ENCODE measurements at places on chromosomes 4 and X.

GRCh38 chrX:123736333-123736921 lies 3.6 kb upstream of the THOC2 start:
- no peak for DNase-seq

GRCh38 chr4:139838811-139839210 lies 173.2 kb downstream of the MGST2 start:
- DNase-seq: no peak

DNA sequence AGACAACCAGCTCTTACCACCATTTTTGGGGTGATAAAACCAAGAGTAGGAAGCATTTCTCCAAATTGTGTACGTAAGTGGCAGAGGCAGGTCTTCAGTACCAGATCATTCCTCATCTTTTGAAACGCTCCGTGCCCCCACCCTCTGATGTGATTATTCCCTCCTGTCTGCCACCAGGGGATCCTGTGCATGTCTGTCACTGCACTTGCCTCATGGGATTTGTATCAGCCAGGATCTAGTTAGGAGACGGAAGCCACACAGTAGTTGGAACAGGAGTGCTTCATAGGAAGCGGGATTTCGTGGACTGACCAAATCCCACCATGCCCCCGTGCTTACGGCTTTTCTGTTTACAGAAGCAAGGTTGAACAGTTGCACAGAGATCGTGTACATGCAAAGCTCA lies 75.5 kb downstream of the SHROOM2 start:
- no peak for DNase-seq

DNA sequence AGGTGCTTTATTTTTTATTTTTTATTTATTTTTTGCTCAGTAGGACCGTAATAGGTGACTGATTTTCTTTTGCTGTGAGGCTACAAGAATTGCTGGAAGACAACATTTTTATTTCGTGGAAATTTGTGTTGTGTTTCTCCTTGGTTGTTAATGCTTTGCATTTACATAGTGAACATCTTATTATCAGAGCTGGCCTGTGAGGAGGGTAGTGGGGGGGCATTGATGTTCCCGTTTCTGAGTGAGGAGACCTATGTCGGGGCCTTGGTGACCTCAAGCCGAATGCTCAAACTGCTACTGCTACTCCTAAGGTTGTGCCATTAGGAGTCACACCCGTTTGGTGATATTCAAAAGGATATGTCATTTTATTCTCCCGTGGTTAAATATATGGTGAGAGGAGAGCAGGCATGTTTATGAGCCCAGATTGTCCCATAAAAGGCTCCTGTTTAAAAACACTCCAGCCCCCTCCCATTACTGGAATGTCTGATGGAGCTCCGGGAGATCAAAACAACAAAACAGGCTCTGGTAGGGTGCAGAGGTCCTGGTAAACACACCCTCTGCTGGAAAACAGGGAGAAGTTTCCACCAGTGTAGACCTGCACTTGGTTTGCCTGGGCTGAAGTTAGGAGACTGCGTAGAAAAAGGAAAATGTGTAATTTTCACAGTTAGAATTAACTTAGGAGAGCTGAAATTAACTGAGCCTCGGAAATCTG lies 5.6 kb downstream of the PDGFRA start:
- DNase-seq: no peak

DNA sequence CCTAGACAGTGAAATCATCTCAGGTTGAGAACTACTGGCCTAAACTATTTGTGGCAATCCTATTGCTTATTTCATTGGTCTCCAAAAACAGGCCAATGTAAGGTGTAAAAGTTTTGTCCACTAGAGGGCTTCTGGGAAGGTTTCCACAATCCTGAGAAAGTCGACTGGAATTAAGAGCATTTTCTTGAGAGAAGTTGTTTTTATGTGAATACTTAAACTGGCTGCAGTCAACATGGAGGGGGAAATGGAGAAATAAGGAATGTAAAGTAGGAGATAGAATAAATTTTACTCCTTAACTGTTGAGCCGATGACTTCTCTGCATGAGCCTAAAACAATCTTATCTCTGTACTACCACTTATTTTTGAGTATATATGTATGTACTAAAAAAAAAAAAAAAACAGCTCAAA lies 11.0 kb upstream of the EIF4E start:
- no peak for DNase-seq

GRCh38 chr4:5640096-5640495 lies 68.3 kb downstream of the EVC2 start:
- no peak for DNase-seq

GRCh38 chrX:79107891-79108718 lies 36.4 kb upstream of the GPR174 start:
- DNase-seq: no peak

- DNase-seq: no peak
These were observed 26.5 kb downstream of the HNRNPDL start for GRCh38 chr4:82403725-82404124.

GRCh38 chrX:147846676-147847075 lies 65.0 kb upstream of the FMR1 start:
- DNase-seq: no peak

DNA sequence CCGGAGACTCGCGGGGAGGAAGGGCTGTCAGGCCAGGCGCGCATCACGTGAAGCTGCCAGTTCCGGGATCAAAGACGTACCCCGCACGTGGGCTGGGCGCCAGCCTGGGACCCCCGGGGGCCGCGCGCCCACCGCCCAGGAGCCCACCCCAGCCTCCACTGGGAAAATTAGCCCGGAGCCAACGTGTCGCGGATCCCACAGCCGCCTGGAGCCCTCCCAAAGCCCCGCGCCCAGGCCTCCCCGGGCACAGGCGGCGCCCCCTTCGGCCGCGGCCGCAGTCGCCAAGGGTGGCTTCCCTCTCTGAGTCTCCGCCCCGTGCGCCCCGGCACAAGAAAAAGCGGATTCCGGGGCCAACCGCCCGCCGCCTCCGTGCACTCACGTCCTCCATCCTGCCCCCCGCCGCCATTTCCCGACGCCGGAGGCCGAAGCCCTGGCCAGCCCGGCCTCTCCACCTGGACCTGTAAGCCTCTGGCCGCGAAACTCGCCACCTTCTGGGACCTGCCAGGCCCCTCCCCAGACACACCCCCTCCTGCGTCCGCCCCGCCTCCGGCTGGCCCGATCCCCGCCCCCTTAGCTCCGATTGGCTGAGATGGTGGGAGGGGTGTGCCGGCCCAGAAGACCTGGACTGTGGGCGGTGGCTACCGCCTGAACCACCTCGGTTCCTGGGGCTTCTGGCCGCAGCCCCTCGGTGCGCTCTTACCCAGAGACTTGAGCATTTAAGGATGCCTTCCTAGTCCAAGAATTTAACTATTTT lies at the start of gene TMEM192:
TMEM192 (minus strand) TSS at position 493 of the 754 bp plus-strand sequence; CDS start at position 406, 87 bp downstream.
- peak; percentile 86 for DNase-seq

DNA sequence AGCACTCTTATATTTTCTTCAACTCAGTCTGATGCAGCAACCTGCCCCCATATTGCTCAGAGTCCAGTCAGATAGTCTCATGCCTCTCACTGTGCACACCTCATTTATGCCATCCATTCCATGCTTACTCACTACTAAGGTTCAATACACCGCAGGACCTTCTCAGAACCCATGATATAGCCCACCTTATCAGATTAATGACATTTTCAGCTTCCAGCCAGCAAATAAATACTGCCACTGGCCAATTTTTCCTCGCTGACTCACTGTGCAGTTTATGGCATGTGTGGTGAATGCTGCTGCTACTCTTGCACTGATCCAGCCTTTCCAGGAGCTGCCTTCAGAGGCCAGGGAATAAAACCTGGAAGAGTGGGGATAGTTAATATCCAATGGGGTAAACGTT lies 380.6 kb upstream of the SPOCK3 start:
- no peak for DNase-seq

- no peak for DNase-seq
These were observed 187.0 kb downstream of the AFAP1 start for GRCh38 chr4:7752649-7753048.

- DNase-seq: no peak
These were observed 991.8 kb upstream of the SLIT2 start for GRCh38 chr4:19259920-19260319.

- DNase-seq: no peak
These were observed 7.3 kb downstream of the ZNF280C start for GRCh38 chrX:130261296-130261893.

- DNase-seq: no peak
These were observed 29.6 kb downstream of the TLR10 start for GRCh38 chr4:38752941-38753806.

GRCh38 chr4:118992149-118992548 lies 103.5 kb downstream of the SYNPO2 start:
- DNase-seq: no peak

DNA sequence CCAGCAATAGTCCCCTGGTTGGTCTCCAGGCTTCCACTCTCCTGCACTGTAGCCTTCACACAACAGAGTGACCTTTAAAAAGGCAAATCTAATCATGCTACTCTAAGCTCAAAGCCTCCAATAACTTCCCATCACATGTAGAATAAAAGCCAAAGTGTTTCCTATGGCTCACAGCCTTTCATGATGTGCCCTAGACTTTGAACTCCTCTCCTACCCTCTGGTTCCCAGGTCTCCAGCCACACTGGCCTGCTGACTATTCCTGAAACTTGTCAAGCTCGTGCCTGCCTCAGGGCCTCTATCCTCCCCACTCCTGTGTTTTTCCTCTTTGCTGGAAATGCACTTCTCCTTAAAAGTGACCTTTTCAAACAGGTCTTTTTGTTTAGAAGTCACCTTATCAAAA lies 3.1 kb downstream of the MANBA start:
- no peak for DNase-seq

DNA sequence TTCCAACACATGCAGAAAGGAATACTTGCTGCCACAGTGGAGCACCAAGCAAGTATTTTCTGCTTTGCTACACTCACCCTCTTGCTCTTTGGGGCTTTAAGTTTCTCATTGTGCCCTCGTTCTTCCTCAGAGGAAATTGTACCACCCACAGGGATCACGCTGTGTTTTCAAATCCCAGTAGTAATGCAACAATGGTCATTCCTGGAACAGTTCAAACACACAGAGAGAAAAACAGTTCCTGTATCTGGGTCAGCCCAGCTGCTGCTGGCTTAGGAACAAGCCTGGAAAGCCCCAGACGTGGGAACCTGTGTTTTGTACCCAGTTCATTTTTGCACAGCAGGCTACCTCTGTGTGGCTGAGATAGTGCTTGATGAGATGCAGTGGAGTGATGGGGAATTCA lies 907.8 kb downstream of the STPG2 start:
- DNase-seq: no peak

GRCh38 chr4:59380841-59381366 lies 1819.2 kb upstream of the ADGRL3 start:
- DNase-seq: no peak

GRCh38 chrX:47748576-47748975 lies 88.1 kb upstream of the ZNF81 start:
- DNase-seq: no peak

Data from activated naive CD4-positive, alpha-beta T cell (primary cell).